ENCODE measurements at places on chromosomes 16 and 17.

- no peak for DNase-seq
Observed at GRCh38 chr17:74453665-74454196, 12.7 kb upstream of the CD300A start.

DNA sequence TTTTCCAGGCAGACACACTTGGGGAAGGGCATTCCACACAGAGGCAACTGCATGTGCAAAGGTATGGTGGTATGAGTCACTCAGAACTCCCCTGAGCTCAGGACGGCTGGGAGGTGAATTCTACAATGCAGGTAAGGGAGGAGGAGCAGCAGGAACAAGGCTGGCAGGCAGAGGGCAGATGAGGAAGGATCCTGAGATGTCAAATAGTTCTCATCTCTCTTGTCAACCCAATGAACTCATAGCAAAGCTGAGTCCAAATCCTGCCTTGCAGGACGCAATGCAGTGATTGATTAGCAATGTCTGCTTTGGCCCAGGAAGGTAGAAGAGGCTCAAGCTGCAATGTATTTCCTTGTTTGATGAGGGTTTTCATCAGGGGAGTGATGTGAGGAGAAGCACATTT is 243.5 kb downstream of the XYLT1 start:
- no peak for DNase-seq

- no peak for DNase-seq
Observed at GRCh38 chr17:8537734-8538133, 92.8 kb downstream of the MYH10 start.

- DNase-seq: no peak
Observed at GRCh38 chr17:2111691-2112090, 56.8 kb downstream of the HIC1 start.

DNA sequence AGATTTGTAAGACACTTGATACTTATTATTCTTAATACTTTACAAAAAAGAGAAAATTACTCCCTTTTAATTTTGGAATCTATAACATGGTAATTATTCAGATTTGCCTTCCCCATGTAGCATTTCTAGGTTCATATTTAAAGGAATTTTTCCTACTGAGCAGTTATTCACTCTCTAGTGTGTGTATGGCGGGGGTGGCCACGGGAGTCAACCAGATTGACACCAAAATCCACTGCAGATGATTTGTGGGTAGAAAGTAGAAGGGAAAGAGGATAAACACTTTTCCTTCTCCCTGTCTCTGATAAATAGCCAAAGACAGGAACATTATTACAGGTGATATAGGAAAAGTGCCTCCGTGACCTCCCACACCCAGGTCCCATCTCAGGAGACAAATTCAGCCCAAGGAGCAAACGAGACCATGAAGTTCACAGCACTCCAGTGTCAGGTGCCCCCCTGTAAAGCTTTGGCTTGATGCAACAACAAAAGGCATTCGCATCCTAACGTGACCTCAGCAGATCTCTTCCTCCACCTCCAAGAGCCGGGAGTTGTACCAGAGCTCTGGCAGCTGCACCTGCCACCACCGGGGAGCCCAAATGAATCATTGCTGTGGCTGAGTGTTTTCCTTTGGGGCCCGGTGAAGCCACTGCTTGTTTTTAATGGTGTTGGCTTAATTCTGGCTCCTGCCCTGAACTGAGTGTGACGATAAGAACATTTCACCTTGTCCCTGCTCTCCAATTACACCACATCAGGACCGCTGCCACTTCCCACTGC is 92.7 kb upstream of the NOL11 start:
- no peak for DNase-seq

DNA sequence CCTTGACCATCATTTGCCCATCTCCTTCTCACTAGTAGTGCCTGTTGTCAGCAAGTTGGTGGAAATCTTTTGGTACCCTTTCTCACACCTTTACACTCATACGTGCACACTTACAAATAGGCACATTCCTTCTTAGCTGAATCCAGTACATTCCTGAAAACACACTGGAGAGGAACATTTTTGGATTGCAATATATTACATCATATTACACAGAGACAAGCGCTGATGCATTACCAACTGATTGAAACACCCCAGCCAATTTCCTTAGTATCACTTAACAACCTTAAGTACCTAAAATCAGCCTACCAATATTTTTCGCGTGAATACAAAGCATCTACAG is 64.1 kb downstream of the PLCG2 start:
- DNase-seq: no peak

DNA sequence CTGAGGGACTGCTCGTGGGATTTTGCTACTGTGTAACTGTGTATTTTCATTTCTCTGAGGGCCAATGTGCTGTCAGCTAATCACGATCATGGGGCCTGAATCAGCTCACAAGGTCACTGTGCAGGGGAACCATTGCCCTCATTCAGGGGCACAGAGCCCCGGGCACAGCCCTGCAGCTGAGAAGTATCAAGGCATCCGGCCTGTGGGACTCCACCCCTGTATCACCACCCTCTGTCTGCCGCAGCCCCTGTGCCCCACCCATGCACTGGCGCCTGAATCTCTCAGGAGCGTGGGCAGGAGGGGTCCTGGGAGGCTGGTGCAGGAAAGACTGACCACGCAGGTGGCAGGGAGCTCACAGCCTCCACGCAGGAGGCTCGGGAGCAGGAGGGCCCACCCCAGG is 43.4 kb upstream of the RASD1 start:
- no peak for DNase-seq

DNA sequence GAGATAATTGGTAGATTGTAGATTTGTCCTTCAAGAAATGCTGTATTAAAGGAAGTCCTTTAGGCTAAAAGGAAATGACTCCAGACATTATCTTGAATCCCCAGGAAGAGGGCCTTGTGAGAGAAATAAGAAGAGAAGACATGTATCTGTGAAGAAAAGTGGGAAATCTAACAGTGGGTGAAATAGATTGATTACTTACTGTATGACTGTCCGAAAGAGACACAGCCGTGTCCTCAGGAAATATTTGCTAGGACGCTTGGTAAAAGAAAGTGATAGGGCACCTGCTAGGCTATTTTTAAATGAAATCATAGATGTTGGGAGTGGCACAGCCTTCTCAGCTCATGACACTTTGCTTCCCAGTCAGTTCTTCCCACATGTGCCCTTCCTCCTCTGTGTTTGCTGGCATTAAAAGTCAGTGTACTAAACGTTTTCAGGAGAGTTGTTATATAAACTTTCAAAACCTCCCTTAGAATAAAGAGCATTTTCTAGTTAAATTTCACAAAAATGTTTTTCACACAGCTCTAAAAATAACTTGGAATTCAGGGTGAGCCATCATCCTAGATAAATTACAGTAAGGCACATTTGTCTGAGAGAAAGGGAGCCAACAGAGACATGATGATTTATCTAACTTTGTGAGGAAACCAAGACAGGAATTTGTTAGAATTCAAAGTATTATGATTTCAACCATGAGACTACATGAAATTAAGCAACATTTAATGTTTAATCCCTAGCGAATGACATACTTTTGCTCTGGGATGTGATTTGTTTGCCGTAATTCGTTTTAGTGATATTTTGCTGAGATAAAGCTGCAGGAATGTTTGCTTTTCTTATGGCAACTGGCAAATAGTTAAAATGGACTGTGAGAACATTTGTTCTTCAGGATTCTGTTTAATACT is 35.0 kb downstream of the DHRS7B start:
- DNase-seq: no peak

DNA sequence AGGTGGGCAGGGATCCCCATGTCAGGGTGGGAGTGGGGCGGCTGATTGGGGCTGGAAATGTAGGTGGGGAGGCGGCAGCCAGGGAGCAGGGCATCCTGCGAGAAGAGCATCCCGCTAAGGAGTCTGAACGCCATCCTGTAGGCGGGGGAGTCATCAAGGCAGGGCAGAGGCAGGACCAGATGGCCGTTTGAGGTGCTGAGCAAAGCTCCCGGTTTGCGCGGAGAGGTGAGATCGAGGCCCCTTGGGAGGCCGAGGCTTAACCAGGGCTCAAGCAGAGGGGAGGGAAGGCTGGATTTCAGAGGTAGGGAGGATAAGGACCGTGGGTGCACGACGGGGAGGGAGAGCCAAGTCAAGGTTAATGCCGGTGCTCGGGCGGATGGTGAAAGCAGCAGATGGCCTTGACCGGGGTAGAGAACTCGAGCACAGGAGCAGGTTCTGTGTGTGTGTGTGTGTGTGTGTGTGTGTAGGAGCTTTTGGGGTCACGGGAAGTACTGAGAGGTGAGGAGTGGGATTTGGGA is 472 bp upstream of the NME2 start:
- peak; percentile 29 for DNase-seq

DNA sequence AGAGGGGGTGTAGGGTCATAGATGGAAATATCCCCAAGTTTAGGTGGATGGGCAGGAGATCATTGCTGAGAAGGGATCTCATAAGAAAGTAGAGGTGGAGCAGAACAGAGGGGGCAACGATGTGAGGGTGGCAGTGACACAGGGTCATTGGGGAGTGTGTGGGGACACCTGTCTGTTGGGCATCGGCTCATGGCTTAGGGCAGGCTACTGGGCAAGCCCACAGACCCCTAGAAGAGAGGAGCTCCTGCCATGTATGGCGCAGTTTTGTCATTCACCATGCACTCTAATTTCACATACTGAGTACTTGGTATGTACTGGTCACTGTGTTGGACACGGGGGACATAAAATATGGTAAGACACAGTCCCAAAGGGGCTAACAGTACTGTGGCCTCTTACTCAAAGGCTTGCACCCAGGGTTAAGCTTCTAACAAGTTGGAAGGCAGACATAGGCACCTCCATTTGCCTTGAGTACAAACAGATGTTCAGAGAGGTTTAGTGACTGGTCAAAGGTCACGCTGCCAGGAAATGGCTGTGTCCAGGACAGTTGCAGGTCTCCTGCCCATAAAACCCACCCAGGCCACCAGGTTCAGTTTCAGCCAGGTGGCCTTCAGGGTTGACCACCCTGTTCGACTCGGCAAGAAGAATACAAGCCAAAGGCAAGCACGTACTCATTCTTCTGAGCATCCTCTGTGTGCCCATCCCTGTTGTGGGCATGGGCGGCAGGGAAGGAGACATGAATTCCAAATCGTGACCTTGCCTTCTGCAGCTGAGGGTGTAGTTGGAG is 580.2 kb downstream of the KCNJ18 start:
- DNase-seq: no peak

DNA sequence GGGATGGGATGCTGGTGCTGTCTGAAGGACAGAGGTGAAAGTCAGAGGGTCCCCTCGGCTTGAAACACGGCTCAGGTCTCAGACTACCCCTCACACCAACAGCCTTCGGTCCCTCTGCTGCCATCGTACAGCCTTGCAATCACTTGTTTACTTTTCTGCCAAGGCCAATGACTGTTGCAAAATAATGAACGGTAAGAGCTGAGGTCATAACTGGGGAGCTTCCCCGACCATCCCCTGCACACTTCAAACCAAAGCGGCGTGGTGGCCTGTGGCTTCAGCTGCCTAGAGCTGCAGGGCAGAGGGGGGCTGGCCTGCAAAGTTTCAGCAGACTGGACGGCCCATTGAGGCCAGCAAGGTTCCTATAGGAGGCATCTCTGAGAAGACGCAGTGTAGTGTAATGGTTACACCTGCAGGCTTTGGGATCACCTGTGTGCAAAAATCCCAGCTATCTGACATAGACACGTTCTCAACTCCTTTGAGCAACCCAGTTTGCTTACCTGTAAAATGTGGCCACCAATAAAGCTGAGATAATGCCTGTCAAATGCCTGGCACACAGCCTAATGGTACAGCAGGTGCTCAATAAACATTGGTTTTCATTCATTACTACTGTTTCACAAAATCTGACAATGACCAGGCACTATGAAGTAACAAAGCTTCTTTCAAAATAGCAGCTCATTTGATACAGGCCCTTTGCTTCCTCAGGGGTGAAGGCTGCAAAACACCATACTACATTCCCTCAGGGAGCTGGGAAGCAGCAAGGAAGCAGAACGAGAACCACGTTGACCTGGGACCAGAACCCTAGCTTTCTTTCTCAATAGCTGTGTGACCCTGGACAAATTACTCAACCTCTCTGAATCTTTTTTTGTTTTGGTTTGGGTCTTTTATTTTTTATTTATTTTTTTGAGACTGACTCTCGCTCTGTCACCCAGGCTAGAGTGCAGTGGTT is 5.0 kb downstream of the PAM16 start:
- DNase-seq: no peak

DNA sequence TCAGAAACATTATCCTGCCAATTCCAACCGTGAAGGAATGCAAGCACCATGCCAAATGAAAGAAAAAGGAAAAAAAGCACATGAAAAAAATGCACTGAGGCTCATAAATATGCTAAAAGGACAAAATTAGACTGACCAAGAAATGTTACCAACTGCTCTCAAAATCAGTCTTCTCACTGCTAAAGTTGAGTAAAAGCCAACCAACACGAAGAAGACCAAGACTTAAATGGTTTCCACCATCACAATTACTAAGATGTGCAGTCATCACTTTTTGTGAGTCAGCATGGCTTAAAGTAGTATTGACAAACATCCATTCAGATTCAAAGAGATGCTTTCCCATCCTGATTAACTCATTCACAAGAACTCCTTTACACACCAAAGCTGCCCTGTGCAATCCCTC is 16.4 kb downstream of the CDYL2 start:
- DNase-seq: no peak

DNA sequence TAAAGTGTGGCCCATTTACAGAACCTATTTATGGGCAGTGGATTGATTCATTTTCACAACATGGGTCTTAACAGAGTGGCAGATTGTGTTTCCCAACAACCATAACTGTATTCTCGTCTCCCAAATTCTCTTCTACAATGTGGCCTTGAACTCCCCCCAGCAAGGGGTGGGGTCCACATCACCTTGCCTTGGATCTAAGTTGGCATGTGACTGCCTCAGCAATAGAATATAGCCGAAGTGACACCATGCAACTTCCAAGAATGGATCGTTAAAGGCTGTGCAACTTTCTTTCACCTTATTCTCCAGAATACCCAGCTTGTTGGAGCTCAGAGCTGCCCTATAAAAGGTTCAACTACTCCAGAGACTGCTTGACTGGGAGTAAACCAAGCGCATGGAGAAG is 72.0 kb upstream of the CDH5 start:
- DNase-seq: no peak

DNA sequence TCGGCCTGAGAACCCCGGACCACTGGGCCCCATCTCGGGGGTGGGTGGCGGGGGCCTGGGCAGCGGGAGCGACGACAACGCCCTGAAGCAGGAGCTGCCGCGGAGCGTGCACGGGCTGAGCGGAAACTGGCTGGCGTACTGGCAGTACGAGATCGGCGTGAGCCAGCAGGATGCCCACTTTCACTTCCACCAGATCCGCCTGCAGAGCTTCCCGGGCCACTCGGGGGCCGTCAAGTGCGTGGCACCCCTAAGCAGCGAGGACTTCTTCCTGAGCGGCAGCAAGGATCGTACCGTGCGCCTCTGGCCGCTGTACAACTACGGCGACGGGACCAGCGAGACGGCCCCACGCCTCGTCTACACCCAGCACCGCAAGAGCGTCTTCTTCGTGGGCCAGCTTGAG is 8.9 kb upstream of the SERPINF2 start:
- no peak for DNase-seq

Measured in tibial artery (tissue), 4 donors.